ENCODE measurements at places on chromosomes 12 and 14. TPM values are rescaled to one million over a fixed set of nuclear protein-coding genes. Genes with fewer than 3 reads are reported as not detected.

The HIP1R gene
- total RNA-seq: 23.0 TPM

The MANSC1 gene
- 0.34 TPM for total RNA-seq

The NAV3 gene
- not detected for total RNA-seq

The KRT3 gene
- not detected for total RNA-seq

The CCDC198 gene
- not detected for total RNA-seq

The ZFYVE26 gene
- total RNA-seq: 18.9 TPM

The NGB gene
- total RNA-seq: not detected

The KRT71 gene
- not detected for total RNA-seq

The DCN gene
- total RNA-seq: not detected

The CNTN1 gene
- not detected for total RNA-seq

The STXBP6 gene
- total RNA-seq: 0.10 TPM

The ARHGAP9 gene
- total RNA-seq: 130 TPM

The PPP1R12A gene
- total RNA-seq: 73.3 TPM

The VPS33A gene
- total RNA-seq: 40.7 TPM

The KRT82 gene
- total RNA-seq: not detected

The RTL1 gene
- not detected for total RNA-seq

The ARHGEF40 gene
- 0.11 TPM for total RNA-seq

The FMNL3 gene
- total RNA-seq: 32.8 TPM

The ASCL1 gene
- total RNA-seq: not detected

The FZD10 gene
- total RNA-seq: not detected

The WASHC3 gene
- total RNA-seq: 37.7 TPM

The MUCL1 gene
- total RNA-seq: not detected

The KCNMB4 gene
- total RNA-seq: 0.40 TPM

The CLMN gene
- 0.29 TPM for total RNA-seq

The ADAMTS20 gene
- total RNA-seq: not detected

The GPX2 gene
- total RNA-seq: not detected

The TSHR gene
- not detected for total RNA-seq

The TMEM63C gene
- total RNA-seq: 1.3 TPM

The SPIC gene
- total RNA-seq: not detected

The FAM186B gene
- total RNA-seq: 0.17 TPM

The TMEM233 gene
- not detected for total RNA-seq

The LMO3 gene
- total RNA-seq: not detected

The LIN7A gene
- not detected for total RNA-seq

The CNOT2 gene
- 73.2 TPM for total RNA-seq

The ANAPC5 gene
- total RNA-seq: 131 TPM

The ESR2 gene
- 2.1 TPM for total RNA-seq

The DLK1 gene
- not detected for total RNA-seq

The ITGB7 gene
- total RNA-seq: 244 TPM

The EXOC3L4 gene
- total RNA-seq: not detected

The GDF3 gene
- not detected for total RNA-seq

The ARHGEF25 gene
- 1.6 TPM for total RNA-seq

The PSEN1 gene
- total RNA-seq: 30.9 TPM

The PLBD1 gene
- 0.15 TPM for total RNA-seq

The PPFIA2 gene
- total RNA-seq: not detected

The FAM181A gene
- total RNA-seq: not detected

The B4GALNT1 gene
- total RNA-seq: 3.2 TPM

The POU6F1 gene
- 9.9 TPM for total RNA-seq

The MAP3K12 gene
- 13.8 TPM for total RNA-seq
